ENCODE measurements at places on chromosomes 6 and 20.

GRCh38 chr6:107653861-107654394, 164.0 kb downstream of the SOBP start:
- no peak for DNase-seq

DNA sequence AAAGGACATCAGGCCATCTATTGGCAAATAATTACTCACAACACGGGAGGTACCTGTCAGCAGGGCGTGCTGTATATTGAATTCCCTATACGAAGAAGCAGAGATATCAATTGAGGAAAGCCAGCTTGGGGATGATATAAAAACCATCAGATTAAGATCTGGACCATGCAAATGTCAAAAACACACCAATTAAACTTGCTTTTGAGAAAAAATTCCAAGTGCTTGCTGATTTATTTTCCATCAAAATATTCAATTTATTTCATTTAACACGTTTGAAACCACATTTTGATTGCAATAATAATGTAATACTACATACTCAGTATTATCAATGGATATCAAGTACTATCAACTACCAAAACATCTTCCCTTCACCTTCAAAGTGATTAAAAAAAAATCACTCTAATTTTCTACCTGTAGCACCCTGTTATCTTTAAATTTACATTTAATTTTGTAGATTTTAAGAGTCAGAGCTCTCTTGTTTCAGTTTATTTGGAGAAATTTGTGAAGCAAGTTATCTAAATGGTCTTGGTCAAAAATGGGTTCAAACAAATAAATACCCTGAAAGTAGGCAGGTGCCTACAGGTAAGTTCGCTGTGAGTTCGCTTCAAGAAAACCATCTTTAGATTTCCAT, 6.8 kb upstream of the TBX18 start:
- DNase-seq = no peak

DNA sequence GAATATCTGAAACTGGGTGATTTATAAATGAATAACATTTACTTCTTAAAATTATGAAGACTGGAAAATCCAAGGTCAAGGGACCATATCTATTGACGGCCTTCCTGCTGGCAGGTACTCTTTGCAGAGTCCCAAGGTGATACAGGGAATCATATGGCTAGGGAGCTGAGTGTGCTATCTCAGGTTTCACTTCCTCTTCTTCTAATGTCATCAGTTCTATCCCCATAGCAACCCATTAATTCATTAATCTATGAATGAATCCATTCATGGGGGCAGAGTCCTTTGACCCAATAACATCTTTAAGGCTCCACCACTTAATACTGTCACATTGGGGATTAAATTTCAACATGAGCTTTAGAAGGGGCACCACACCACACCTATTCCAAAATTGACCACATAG, 772.0 kb downstream of the HACE1 start:
- no peak for DNase-seq

GRCh38 chr20:58026361-58026760, 202.1 kb downstream of the ANKRD60 start:
- DNase-seq = no peak

DNA sequence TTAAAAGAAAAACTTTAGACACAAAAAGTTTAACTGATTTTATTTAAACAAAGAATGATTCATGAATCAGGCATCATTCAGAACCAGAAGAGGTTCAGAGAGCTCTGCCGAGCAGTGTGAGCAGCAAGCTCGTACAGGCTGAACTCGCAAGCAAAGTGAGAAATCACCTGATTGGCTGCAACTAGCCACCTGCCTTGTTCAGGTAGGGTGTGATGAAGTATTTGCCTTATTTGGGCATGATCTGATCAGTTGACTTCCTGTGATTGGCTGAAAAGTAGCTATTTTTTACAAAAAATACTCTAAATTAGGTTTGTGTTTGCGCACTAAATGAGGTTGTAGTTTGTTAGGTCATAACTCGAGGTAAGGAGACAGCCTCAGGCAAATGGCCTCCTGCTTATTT, 80.7 kb downstream of the HIVEP1 start:
- DNase-seq = no peak

DNA sequence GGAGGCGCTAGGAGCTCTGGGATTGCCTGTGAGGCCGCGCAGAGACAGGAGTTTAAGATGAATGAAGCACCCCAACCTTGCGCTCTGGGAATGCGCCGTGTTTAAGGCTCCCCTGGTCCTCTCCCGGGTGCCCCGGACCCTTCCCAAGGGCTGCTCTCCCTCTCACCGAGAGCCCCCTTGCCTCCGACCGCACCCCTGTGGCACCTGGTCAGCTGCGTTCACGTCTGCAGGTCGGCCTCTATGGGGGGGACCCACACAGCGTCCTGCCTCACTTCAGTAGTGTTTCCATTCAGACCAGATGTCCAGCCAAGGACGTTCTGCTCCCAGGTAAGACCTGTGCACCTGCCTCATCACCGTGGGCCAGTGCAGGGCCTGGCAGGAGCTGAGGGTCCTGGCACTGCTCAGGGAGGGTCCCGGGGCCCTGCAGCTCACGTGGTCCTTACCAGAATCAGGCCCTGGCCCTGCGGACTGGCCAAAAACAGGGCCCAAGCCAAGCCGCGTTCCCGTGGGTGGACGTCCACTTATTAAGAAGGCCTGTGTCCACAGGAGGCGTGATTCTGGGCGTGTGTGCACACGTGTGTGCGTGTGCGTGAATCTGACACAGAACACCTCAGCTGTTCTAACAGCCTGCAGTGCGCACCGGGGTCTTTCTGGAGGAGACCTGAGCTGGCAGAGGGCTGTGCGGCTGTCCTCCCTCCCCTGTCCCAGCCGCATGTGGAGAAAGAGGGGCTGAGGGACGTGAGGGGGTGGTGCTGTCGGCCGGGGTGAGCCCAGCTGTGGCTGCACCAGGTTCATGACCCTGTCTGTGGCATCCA, 79.9 kb upstream of the BHLHE23 start:
- no peak for DNase-seq

GRCh38 chr20:55353206-55353605, 652.1 kb downstream of the CBLN4 start:
- no peak for DNase-seq

- peak; percentile 47 for DNase-seq
These were observed 11.0 kb downstream of the POU3F2 start for GRCh38 chr6:98845211-98846020.

GRCh38 chr6:15444881-15445280, 199.0 kb downstream of the JARID2 start:
- no peak for DNase-seq

GRCh38 chr6:169837529-169838250, 86.3 kb downstream of the ERMARD start:
- no peak for DNase-seq

DNA sequence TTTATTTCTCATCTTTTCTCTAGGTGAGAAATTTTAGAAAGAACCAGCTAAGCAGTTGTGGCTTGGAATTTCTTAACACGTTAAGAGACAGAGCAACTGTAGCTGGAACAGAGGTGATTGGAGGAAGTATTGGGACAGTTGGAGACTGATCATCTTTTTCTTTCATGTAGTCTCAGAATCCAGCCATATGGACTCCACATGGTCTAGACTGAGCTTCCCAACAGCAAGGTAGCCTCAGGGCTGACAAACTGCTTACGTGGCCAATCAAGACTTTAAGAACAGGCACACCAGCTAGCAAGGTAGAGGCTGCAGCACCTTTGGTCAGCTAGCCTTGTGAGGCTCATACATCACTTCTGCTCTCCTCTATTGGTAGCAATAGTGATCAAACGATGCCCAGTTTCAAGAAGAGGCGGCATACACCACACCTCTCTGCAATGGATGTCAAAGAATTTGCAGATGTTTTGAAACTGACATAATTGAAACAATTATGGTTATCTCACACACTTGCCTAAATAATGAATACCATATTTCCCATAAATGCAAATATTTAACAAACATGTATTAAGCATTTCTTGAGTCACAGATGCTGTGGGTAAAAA, 590.5 kb upstream of the SLC35B3 start:
- no peak for DNase-seq

GRCh38 chr6:164068527-164068926, 654.0 kb downstream of the QKI start:
- DNase-seq = no peak

- DNase-seq = no peak
These were observed 222.4 kb upstream of the JARID2 start for GRCh38 chr6:15023448-15023847.

GRCh38 chr6:158332237-158332636, 20.0 kb downstream of the TULP4 start:
- no peak for DNase-seq

DNA sequence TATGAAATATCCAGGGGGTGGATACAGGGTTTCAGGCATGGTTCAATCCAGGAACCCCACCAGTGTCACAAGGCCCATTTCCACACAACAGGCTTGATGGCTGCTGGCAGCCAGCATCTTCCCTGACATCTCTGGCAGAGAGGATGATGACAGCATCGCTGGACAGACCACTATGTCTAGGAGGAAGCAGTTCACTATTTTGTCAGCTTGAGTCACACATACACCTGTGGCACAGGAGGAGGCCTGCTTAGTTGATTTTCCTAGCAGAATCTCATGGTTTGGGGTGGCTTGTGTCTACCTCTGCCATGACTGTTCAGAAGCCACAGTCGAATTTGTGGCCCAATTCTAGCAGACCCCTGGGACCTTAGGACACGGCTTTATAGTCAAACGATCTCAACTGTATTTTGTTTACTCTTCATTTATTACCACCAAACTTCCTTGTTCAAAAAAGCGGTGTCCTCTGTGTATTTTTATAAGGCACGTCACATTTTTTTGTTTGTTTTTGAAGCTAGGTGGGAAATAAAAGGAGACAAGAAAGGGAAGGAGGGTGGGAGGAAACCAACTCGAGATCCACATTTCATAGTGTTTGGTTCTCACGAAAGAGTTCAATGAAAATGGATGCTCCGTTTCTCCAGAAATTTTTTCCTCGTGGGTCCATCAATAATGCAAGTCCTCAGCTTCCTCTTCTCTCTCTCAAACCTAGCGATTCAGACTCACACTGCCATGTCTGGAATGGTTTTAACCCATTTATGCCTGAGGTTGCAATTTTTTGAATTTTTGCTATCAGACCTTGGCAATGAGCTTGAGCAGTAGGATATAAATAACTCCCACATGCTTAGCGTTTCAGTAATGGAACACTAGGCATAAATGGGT, 94.4 kb downstream of the TOX2 start:
- no peak for DNase-seq

- DNase-seq = no peak
These were observed 120.5 kb downstream of the SOD2 start for GRCh38 chr6:159572439-159573110.

GRCh38 chr6:41002168-41002567, 36.9 kb downstream of the UNC5CL start:
- no peak for DNase-seq

DNA sequence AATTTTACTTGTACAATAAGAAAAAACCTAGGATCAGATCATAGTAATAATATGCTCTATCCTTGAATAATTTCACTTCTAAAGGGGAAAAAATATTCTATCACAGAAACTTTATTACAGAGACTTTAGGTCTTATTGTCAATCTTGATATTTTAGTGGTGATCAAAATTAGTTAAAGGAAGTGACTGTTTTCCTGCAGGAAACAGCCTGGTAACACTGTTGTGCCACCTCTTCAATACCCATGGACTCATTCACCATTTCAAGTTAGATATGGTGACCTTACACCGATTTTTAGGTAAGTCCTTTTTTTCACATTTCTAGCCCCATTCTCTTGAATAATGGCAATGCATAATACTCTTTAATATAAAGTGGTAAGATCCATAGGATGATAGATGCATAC, 99.2 kb downstream of the MTFR2 start:
- no peak for DNase-seq

- no peak for DNase-seq
These were observed 668.2 kb downstream of the DOK5 start for GRCh38 chr20:55143601-55144000.

GRCh38 chr6:101760843-101761621, 367.5 kb downstream of the GRIK2 start:
- DNase-seq = no peak

- DNase-seq = no peak
These were observed 11.9 kb downstream of the DACT2 start for GRCh38 chr6:168307695-168308021.

GRCh38 chr20:53842301-53843099, 227.9 kb downstream of the BCAS1 start:
- DNase-seq = no peak

- DNase-seq = no peak
These were observed 16.8 kb upstream of the FUCA2 start for GRCh38 chr6:143528164-143528811.

DNA sequence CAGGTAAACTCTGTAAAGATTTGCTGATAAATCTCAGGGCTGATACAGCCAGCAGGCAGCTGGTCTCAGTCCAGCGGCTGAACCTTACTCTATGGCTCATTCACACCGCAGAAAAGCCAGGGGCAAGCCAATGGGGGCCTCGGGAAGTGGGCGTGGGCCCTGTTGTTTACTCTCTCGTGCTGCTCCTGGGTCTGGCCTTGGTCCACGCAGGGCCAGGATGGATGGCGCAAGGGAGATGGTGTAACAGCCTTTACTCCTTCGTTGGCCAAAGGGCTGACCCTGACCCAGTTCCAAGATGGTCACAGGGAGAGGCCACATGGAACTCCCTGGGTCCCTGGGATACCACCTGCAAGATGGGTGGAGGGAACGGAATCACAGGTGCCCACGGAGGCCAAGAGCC, 16.2 kb downstream of the KCNK17 start:
- no peak for DNase-seq

DNA sequence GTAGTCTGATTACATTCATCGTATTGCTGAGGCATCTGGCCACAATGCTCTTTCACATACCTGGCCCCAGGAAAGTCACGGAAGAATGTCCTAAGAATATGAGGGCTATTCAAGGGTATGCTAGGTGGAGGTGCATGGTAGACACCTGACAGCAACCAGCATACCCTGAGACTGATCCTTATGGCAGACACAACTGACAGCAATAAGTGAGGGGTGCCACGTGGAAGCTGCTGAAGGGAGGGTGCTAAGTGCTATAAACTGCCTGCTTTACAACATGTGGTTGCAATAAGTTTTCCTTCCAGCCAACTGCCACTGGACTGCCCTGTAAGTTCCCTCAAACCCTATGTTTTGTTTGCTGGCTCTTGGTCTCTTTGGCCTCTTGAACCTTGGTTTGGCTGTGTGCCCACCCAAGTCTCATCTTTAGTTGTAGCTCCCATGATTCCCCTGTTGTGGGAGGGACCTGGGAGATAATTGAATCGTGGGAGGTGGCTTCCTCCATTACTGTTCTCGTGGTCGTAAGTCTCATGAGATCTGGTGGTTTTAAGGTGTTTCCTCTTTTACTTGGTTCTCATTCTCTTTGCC, 201.3 kb upstream of the MOCS1 start:
- DNase-seq = no peak

GRCh38 chr6:168284187-168284586, 35.4 kb downstream of the DACT2 start:
- DNase-seq = no peak
